ENCODE measurements at places on chromosomes 5 and 9.

GRCh38 chr5:44809215-44809955 lies 638 bp downstream of the MRPS30 start:
- DNase-seq, result peak; percentile 78

GRCh38 chr9:108416324-108416723 lies 439.5 kb downstream of the ACTL7B start:
- DNase-seq, result peak; percentile 4

GRCh38 chr9:88786291-88787079 lies 204.8 kb upstream of the S1PR3 start:
- no peak for DNase-seq

DNA sequence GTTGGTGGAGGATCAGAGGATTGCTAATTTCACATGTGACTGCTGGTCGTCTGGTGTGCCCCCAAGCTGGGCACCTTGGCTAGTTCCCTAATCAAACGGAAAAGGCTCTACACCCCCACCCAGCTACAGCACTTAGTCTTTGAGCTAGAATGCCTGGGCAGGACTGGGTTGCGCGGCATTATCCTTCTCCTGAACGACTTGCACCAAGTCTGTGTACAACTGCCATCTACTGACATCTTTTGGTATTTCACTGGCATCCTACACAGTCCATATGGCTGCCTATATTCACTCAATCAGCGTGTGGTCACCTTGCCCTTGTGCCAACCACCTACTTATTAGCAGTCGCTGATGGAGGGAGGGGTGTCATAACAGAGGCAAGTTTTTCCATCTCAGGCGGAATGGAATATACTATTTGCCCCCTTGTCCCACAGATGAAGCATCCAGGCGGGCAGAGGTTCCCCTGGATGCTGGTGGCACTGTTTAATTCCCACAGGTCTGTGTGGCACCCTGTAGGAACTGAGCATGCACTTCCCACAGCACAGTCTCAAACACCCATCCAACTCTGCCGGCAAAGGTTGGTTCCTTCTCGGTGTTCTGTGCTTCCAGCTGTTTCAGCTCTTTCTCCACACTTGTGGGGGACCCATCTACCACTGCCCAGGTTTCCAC lies 150.1 kb downstream of the OSTF1 start:
- DNase-seq, result peak; percentile 63

DNA sequence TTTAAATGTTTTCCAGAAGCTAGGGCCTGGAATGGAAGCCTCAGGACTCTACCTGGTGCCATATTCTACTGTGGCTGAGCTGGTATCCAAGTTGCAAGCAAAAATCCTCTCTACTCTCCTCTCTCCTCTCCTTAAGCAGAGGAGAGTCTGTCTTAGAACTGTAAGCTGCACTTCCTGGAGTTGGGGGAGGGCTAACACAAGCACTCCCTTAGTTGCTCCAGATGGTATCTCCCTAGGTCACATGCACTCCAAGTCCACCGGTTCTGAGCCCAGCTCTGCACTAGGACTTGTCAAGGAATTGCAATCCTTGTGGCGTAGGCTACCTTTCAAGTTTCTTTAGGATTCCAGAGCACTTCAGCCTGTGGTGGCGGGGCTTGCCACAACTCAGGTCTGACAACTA lies 513.9 kb upstream of the RGMB start:
- no peak for DNase-seq

- no peak for DNase-seq
These were observed 45.3 kb downstream of the INSYN2B start for GRCh38 chr5:169934990-169935389.

DNA sequence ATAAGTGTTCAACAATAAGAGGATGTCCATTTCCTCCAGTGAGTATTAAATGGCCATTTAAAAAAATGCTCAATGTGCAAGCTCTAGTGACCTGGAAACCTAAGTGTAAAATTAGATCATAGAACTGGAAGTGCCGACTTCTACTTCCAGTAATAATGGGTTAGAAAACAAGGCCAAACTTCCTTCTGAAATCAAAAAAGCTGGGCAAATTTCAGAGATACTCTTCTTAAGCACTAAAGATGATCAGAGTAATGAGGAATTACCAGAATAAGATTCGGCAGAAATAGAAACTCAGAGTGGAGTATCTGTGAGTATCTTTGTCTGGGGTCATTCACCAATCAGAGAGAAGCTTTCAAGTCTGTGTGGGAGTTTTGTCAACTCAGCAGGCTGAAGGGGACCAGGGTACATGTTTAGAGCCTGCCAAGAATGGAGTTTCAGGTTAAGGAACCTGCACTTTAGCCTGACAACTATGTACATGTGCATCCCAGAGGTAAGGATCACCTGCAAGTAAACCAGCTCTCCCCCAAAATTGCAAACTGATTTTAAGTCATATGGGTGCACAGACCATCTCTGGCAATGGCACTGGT lies 17.1 kb downstream of the FCN2 start:
- no peak for DNase-seq

GRCh38 chr9:135494791-135495559 lies 5.5 kb upstream of the MRPS2 start:
- no peak for DNase-seq

DNA sequence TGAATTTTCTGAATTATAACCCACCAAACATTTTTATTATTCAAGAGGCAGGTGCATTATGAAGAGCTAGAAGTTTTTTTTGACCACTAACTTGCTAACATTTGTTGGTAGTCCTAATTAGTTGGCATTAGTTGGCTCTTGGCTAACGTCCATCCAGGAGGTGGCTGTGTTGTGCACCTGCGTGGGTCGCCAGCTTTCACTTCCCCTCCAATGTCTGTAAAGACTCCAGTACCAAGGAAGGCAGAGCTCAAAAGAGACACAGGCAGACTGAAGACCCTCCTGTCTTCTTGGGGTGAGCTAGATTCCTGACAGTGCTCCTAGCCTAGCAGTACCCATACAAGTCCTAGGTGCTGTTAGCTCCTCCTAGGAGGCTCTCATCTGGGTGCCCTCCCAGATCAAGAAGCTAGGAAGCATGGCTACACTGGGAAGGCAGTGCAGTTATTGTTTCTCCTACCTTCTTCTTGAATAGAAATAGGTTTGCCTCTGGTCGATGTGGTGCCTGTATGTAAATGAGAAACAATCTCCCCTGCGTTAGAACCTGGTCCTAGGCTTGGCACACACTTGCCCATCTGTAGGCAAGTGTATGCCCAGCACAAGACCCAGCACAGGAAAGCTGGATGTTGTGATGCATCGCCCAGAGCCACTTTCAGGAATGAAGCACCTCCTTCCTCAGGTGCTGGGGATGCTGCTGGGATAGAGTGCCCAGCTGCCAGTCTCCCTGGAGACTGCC lies 190.9 kb downstream of the ICE1 start:
- peak; percentile 3 for DNase-seq

GRCh38 chr5:16135506-16135905 lies 44.1 kb downstream of the MARCHF11 start:
- no peak for DNase-seq

DNA sequence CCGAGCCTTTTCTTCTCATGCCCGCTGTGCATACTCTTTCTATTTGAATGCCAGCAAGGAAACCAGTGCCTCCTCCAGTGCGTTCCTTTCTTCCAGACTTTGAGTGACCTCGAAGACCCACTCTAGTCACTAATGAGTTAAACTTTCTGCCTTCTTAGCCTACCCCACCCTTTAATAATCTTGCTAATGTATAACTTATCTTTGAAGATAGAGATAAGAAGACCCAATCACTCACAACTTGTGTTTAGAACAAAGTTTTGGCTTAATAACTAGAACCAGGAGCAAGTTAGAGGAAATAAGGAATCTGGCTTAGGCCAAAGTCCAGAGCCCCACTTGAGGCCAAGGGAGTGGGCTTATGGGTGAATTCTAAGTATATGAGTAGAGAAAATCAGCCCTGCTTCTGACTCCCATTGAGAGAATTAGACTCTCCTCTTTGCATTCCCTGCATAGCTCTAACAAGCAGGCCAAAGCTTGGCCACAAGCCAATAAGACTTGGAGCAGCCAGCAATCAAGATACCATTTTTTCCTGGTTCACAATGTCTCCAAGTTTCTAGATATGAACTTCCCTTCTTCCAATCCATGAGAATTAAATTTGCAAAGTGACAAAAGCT lies 181.5 kb upstream of the PIK3R1 start:
- DNase-seq, result no peak

DNA sequence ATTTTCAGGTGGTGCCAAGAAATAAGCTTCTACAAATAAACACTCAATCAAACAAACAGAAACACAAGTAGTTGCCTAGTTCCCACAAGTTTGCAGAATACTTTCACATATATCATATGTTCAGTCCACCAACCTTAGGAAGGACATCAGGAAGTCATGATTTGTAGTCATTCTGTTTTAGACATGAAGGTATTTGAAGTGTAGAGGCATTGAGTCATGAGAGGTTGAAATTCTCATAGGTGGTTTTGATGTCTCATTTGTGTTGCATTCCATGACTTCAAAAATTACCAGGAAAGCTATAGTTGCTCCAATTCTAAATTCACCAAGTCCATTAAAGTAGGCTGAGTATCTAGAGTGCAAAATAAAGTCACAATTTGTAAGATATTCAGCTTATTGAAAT lies 159.0 kb downstream of the KCTD16 start:
- no peak for DNase-seq

DNA sequence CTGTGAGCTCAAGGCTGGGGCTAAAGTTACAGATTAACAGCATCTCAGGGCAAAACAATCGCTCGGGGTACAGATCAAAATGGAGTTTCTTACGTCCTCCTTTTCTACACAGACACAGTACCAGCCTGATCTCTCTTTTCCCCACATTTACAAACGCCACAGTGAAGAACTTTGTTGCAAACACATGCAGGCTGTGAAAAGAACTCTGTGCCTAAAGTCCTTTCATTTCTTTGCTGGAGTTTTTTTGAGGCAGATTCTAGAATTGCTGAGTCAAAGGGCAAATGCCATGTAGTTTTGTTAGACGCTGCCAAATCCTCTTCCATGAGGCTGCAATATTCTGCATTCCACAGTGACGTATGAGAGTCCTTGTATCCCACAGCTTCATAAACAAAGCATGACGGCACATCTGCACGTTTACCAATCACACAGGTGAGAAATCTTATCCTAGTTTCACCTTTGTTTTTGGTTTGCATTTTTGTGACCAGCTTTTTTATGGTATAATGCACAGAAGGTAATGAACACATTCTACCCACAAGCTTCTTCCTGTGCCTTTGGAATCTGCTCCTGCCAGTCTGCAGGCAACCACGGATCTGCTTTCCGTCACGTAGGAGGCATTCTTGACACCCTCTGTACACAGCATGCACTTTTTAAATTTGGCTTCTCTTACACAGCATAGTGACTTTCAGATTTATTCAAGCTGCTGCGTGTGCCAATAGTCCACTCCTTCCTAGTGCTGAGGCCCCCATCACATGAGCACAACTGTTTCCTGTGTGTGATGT lies 44.6 kb upstream of the LPCAT1 start:
- no peak for DNase-seq

GRCh38 chr5:150333400-150333799 lies 24.1 kb upstream of the TCOF1 start:
- no peak for DNase-seq

DNA sequence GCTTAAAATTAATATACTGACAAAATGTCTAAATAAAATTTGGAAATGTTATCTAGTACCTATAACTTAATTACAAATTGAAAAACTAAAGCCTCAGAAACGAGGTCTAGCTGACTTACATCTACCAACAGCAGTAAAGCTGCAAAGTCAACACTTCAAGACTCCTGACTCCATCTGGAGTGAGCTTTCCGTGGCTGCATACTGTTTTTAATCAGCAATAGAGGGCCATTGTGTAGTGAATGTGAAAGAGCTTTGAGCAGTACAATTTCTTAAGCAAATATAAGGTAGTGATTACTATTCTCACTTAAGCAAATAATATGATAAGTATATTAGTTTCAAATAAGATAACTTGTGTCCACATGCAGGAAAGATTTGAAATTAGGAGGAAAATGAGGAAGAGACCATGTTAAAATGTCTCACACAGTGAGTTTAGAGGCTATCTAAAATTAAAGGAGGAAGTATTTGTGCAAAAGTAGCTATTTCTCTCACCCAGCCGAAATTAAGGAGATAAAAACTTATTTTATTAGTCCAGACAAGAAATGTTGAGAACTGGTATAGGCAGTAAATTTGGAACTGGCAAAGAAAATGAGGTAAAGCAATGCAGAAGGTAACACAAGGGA lies 6.4 kb downstream of the SPINK6 start:
- DNase-seq, result no peak

GRCh38 chr5:30131-30530 lies 61.8 kb upstream of the PLEKHG4B start:
- no peak for DNase-seq

GRCh38 chr9:112382501-112383364 lies 2.8 kb downstream of the HSDL2 start:
- no peak for DNase-seq

GRCh38 chr5:130102375-130102774 lies 198.1 kb downstream of the CHSY3 start:
- peak; percentile 50 for DNase-seq

GRCh38 chr5:179800696-179801201 lies 5.9 kb downstream of the MGAT4B start:
- no peak for DNase-seq

- peak; percentile 34 for DNase-seq
These were observed 60.2 kb downstream of the MELK start for GRCh38 chr9:36632892-36633291.

DNA sequence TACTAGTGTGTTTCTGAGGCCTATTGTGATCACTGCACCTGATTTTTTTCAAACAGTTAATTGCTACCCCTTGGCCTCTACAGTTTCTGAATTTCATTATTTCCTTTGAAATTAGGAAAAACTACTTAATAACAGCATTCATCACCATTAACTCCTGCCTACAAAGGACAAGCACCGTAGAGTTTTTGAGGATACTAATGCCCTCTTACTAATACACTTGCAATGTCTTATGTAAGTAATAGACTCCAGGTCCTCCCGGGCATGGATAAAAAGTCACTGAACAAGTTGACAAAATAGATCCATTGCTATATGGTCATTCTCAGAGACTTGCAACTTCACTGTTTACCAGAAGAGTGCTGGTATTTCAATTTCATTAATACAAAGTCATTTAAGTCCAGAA lies 1172.5 kb downstream of the CDH12 start:
- DNase-seq, result no peak

GRCh38 chr9:132770770-132771310 lies 100.6 kb downstream of the GTF3C4 start:
- peak; percentile 11 for DNase-seq

DNA sequence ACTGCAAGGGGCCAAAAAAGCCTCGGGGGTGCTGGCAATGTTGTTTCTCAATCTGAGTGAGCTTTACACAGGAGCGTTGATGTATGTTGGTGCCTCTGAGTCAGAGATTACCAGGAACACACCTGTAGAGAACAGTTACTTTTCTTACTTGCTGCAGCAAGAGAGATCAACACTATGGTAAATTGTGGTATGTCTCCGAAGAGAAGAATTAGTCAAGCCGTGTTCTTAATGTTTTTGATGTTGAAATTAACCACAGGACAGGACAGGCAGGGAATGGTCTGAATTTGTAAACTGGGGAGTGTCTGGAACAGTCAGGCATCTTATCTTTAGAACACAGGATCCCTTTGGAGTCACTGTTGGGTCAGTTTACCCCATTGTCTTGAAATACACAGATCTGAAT lies 285.7 kb downstream of the DNAH5 start:
- no peak for DNase-seq

- no peak for DNase-seq
These were observed 65.0 kb downstream of the SNCAIP start for GRCh38 chr5:122377026-122377425.

GRCh38 chr9:37583522-37584121 lies 7.4 kb upstream of the FBXO10 start:
- DNase-seq, result no peak

Data from GM12865 (cell line).